Left lobe of liver (tissue), 2 donors: ENCODE measurements at places on chromosomes 12 and 14. TPM values are rescaled to one million over a fixed set of nuclear protein-coding genes. Genes with fewer than 3 reads are reported as not detected.

Gene CCDC197
- total RNA-seq, result not detected

Gene FGF23
- total RNA-seq, result 0.25 TPM

Gene GPX2
- 292 TPM for total RNA-seq

Gene RPGRIP1
- 0.23 TPM for total RNA-seq

Gene SLC24A4
- total RNA-seq, result 0.20 TPM

Gene NGB
- not detected for total RNA-seq

Gene OTOGL
- 0.03 TPM for total RNA-seq

Gene FBLN5
- total RNA-seq, result 7.7 TPM

Gene ACSS3
- total RNA-seq, result 47.4 TPM

Gene BAG5
- 7.5 TPM for total RNA-seq

Gene SLC38A4
- total RNA-seq, result 518 TPM

Gene KRT6C
- total RNA-seq, result not detected

Gene KTN1
- total RNA-seq, result 53.1 TPM

Gene GPR84
- not detected for total RNA-seq

DNA sequence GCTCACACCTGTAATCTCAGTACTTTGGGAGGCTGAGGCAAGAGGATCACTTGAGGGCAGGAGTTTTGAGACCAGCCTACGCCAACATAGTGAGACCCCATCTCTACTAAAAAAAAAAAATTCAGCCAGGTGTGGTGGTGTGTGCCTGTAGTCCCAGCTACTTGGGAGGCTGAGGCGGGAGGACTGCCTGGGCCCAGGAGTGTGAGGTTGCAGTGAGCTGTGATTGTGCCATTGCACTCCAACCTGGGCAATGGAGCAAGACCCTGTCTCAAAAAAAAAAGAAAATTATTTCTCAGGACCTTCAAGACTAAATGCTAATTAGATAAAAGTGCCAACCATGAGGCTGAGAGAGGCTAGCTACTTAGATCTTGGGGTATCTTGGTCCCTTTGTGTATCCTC, 23.5 kb downstream of the OTUB2 start:
- DNase-seq, result no peak

GRCh38 chr12:107411792-107412535, 273.6 kb upstream of the PWP1 start:
- no peak for DNase-seq

DNA sequence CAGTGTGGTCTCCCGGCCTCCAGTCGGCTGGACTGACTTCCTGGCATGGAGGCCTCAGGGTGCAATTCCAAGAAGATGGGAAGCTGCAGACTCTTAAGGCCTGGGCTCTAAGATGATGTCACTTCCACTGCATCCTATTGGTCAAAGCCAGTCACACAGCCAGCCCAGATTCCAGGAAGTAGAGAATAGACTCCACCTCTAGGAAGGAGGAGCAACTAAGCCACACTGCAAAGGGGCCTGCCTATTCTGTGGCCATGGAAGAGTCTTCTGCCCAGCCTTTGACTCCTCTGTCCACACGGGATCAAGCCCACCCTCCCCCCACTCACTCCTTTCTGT, 103.9 kb upstream of the RFLNA start:
- DNase-seq, result no peak

DNA sequence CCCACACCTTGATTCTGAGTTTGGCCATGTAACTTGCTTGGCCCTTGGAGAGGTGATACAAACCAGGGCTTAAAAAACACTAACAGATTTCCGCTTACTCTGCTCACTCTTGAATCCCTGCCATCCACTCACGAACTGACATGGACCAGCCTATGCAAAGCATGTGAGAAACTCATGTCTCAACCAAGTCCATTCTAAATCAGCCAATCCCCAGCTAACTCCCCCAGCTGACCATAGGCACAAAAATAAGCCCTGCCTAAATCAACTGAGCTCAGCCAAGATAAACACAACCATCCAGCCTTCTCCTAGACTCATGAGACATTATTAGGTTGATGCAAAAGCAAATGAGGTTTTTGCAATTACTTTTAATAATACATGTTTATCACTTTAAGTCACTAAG, 353.9 kb upstream of the TBX3 start:
- DNase-seq, result peak; percentile 78

- no peak for DNase-seq
These were observed 13.8 kb downstream of the MEG3 start for GRCh38 chr14:100839681-100840111.

DNA sequence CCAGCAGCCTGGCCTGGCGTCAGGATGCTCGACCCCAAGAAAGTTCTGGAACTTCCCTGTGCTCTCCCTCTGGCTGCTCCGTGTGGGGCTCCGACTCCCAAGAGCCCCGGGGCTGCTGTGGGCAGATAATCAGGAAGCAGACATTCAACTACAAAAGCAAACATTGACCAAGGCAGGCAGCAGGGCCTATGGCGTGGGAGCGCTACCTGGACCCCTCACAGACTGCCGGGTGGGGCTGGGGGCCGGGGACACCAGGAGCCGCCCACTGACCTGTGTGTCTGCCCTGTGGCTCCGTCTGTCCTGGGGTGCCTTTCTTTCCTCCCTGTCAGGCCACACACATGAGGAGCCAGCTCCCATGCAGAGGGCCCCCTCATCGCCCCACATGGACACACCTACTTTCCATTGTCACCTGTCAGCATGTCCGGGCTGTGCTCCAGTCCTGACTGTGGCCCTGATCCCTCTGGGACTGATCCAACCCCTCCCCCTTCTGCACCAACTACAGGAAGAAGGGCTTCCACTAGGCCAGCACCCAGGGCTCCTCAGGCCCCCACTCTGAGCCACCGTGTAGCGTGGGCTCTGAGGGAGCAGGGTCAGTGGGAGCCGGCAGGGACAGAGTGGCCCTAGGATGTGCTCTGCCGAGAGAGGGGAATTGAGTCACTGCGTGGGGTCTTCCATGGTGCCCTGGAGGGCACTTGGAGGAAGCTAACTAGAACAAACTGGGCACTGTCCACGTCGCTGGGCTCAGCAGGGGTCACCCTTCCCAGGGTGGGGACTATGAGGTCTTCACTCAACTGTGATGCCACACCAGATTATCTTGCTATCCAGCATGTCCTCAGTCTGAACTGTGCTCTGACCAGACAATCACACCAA, 215.4 kb upstream of the C14orf180 start:
- DNase-seq, result no peak

- no peak for DNase-seq
These were observed 39.5 kb downstream of the FOXN3 start for GRCh38 chr14:89377544-89377943.

GRCh38 chr14:20644520-20644919, 3.0 kb upstream of the OR6S1 start:
- no peak for DNase-seq

DNA sequence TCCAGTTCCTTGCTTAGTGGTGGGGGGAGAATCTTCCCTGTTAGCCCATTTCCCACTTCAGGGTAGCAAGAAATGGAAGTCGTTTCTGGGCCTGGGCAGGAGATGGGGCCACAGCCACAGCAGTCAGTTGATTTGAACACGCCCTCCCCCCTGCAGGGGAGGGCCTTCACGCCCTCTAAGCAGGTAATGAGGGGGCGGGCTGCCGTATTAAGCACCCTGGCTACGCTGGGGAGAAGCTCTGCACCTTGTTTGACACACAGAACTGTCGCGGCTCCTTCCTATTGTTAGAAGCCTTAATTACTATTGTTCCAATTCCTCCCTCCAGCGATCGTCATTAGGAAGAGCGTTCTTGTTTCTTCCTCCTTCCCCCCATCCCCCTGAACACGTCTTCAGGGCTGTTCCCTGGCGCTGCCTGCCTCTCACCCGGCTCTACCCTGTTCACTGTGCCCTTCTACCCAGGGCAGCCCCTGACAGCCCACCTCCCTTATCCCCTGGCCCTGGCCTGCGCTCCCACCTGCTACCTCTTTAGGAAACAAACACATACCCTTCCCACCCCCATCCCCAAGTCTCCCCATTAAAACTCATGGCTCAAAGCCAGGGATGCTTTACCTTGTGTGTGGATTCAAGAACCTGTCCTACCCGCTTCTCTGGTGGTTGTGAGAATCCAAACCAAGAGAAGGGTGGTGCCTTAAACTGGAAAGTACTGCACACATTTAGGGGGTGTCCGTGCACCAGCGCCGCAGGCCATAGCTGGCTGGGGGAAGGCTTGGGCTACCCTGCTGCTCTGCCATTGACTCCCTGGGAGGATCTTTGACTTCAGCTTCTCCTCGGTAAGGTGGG, 137.6 kb downstream of the TSPAN9 start:
- DNase-seq, result no peak

GRCh38 chr12:5407034-5407856, 24.7 kb upstream of the NTF3 start:
- DNase-seq, result no peak

DNA sequence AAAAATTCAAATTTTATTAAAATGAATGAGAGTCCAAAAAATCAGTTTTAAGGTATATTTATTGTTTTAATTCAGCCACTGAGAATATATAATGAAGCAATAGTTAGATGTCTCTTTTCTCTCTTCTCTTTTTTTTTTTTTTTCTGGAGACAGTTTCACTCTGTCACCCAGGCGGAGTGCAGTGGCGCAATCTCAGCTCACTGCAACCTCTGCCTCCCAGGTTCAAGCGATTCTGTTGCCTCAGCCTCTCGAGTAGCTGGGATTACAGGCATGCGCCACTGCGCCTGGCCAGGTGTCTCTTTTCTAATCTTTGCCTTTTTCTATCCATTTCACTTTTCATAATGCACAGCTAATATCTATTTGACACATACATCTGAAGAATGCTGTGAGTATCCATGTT, 307.1 kb upstream of the RGS6 start:
- DNase-seq, result no peak

DNA sequence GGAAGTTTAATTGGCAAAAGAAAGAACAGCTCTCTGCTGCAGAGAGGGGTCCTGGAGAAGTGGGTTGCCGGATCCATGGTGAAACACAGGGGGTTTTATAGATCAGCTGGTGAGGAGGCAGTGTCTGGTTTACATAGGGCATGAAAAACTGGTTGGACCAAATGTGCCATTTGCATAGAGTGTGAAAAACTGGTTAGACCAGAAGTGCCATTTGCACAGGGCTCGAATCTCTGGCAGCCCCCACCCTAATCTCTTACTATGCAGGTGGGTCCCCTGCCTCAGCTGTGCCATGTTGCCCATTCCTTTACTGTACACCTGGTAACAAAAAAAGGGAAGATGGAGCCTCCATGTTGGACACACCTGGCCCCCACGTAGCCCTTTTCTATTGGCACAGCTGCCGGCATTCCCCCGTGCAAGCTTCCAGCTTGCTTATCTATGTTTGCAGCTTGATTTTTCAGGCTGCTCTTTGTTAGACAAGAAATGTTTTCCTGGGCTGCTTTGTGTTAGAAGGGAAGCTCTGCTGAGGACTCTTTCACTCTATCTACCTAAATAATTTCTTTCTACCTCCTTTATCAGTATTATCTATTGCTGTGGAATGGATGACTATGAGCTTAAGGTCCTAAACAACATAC, 61.1 kb upstream of the TMEM132D start:
- DNase-seq, result no peak

- no peak for DNase-seq
These were observed 10.7 kb upstream of the RTRAF start for GRCh38 chr14:51978681-51979085.

DNA sequence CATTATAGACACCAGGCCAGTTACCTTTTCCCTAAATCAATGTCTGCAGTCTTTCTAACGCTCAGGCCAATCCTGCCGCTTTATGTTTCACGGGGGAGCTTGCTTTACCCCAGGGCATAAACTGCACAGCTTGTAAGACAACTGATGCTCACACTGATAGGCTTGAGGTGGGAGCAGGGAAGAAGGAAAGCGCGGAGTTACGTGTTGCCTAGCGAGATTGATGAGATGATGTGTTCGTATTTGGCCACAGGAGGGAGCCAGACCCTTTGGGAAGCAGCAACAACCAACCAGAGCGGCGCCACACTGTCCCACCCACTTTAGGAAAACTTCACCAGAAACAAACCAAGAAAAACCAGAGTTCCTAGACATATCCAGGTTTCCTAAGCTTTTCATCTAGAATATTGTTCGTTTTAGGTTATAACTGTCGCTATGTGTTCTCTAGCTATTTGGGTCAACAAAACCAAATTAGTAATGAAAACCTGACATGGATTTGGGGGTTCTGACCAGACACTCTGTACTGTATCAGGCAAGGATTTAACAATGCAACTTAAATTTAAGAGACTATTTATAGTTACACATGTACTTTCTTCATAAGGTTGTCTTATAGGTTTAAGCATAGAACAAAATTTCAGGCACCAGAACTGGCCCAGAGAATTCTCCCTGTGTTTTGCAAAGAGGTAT, 2.4 kb downstream of the IL26 start:
- peak; percentile 78 for DNase-seq

DNA sequence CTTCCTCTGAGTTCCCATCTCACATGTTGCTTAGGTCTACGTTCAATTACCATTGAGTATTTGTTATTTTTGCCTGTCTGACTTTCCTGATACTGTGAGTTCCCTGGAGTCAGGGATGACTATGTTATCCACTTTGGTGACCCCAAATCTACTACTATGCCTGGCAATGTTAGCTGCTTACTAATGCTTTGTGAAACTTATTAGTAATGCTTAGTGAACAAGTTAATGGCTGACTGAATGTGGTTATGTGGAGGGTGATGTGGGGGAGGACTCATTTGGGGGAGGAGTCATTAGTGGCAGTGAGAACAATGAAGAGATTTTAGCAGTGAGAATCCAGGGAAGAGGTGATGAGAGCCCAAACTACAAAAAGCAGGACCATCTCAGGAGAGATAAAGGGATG, 121.6 kb downstream of the KTN1 start:
- DNase-seq, result no peak

DNA sequence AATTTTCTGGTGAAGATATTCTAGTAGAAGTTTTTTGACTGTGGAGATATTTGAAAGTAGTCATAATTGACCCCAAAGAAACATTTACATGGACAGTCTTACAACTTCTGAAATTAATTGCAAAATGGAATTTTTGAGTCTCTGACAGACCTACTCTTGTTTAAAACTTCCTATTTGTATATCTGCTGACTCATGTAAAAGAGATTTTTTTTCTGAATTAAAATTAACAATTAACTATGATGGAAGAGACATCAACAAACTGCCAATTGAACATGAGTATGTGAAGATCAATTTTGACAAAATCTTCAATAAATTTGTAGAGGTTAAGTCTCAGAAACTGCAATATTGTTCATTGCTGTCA, 108.5 kb upstream of the MAX start:
- DNase-seq, result no peak
